Astrocyte (in vitro differentiated cells and primary cell): ENCODE measurements at places on chromosomes 3 and 15. TPM values are rescaled to one million over a fixed set of nuclear protein-coding genes. Genes with fewer than 3 reads are reported as not detected.

Gene DAZL
- not detected in 2 replicates for total RNA-seq

Gene PRKCD
- total RNA-seq = 25.4 and 28.8 TPM in 2 replicates

Gene STRIT1
- not detected in 2 replicates for total RNA-seq

Gene PLEKHO2
- 11.5 and 12.1 TPM in 2 replicates for total RNA-seq

Gene VWA5B2
- 0.23 TPM in 1 of 2 replicates, not detected in the other for total RNA-seq

Gene CYP1A1
- total RNA-seq = 0.58 and 0.91 TPM in 2 replicates

- peak; percentile 73 for DNase-seq
These were observed 332.9 kb upstream of the TGFBR2 start for GRCh38 chr3:30273304-30274072.

DNA sequence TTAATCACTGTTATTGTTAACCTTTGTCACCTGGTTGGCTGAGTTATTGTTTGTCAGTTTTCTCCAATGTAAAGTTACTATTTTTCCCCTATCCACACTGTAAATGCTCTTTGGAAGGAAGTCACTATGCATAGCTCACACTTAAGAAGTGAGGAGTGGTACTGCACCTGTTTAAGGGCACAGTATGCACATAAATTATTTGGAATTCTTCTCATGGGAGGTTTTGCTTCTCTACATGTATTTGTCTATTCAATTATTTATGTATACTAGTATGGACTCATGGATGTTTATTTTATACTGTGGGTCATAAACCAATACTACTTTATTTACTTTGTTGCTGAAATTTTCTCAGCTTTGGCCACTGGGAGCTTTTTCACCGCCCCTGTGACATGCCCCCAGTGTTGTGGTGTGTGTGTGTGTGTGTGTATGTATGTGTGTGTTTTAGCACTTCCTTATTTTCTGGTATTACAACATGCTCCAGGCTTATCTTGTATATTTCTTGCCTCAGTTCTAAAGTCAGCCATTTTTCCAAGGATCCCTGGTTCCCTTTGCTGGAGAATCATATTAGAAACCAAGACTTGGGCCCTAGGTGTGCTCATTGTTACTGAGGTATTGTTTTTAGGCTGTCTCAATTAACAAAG is 290.5 kb downstream of the KBTBD8 start:
- DNase-seq = no peak

DNA sequence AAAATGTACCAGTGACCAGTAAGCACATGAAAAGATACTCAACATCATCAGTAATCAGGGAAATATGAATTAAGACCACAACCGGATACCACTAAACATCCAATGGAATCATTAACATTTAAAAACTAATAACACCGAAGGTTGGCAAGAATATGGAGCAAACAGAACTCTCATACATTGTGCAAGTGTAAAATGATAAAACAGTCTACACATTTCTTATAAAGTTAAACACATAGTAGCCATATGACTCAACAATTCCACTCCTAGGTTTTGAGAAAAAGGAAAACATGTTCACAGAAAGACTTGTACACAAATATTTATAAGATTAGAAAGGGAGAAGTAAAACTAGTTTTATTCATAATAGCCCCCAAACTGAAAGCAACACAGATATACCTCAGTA is 60.3 kb upstream of the SLCO2A1 start:
- DNase-seq = peak; percentile 22

- DNase-seq = no peak
These were observed 86.3 kb upstream of the ARHGEF26 start for GRCh38 chr3:154034797-154035330.

- DNase-seq = no peak
These were observed 40.3 kb downstream of the CHST14 start for GRCh38 chr15:40511093-40511471.

- no peak for DNase-seq
These were observed 449.7 kb downstream of the FOXP1 start for GRCh38 chr3:71133865-71134264.

DNA sequence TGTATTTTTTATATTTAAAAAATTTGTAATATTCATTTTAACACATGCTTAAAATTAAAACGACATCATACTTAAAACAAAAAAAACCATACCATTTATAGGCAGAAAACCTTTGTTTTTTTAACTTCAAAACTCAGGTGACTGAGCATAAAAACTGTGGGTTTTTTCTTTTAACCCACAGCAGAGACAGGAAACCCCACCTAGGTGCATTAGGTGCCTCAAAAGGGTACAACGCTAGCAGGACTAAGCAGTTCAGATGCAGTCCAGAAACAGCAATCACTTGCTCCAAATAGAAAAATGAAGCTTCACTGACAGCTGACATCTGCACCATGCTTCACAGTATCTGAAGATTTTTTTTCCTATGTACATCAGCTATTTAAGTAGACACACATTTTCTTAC is 52.3 kb downstream of the GLB1 start:
- no peak for DNase-seq

DNA sequence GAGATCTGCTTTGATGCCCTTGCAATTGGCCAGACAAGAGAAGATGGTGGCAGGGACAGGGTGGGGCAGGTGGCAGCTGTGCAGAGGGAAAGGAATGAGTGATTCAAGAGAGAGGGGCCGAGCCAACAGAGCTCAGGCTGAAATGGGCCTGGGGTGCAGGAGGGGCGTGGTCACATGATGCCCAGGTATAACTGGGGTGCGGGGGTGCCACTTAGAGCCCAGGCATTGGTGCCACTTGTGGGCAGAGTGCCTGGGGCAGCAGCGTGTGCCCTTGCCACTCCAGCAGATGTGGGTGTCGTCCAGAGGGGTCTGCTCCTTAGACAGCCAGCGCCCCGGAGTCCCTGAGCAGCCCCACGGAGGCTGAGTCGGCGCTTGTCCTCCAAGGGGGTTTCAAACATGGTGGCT is 88.7 kb downstream of the PLXNA1 start:
- no peak for DNase-seq

DNA sequence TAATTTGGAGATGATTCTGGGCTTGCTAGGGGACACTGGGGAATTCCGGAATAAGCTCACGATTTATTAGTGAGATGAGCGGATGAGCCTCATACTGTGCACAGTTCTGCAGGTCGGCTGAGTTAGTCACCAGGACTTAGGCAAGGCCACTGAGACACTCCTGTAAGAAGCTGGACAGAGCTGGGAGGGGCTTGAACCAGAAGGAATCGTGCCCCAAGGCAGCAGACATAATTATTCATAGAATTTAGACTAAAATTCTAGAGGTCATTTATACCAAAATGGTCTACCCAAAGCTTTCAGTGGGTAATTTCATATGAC is 121.4 kb downstream of the VGLL4 start:
- no peak for DNase-seq

GRCh38 chr15:81168131-81168526 is 28.6 kb upstream of the IL16 start:
- no peak for DNase-seq

- DNase-seq = no peak
These were observed 63.2 kb upstream of the MNS1 start for GRCh38 chr15:56528136-56528535.

DNA sequence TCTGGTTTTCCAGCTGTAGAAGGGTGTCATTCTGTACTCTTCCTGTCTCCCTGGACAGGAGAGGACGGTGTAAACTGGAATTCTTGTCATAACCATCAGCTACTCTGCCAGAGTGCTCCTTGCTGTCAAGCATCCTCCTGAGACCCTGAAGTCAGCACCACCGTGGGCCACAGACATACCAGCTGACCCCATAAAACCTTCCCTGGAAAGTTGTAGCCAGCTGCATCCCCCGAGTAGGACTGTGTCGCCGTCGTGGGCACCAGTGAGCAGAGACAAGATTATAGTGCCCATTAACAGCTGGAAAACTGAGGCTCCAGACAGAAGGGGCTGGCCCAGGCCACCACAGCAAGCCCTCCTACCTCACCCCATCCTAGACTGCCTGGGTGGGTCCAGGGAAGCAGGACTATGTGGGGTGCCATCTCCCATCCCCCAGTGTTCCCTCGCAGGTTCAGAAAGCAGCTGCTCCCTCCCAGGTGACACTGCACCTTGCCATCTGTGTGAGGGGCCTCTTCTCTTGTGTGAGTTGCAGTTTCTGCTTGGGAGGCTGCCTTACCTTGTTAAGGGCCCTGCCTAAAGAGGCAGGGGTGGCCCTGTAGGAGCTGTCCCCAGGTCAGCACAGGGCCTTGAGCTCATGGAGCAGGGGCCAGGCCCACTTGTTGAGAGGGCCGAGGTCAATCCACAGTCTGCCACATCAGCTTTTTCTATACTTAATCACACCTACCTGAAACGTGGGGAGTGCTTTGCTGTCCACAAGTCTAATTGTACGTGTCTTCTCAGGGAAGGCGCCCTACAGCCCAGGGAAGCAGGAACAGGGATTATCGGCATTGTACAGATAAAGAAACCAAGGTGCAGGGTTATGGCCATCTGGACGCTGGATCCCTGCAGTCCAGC is 191.9 kb upstream of the LINGO1 start:
- DNase-seq = no peak

- no peak for DNase-seq
These were observed 186.5 kb upstream of the ONECUT1 start for GRCh38 chr15:52976516-52977075.

DNA sequence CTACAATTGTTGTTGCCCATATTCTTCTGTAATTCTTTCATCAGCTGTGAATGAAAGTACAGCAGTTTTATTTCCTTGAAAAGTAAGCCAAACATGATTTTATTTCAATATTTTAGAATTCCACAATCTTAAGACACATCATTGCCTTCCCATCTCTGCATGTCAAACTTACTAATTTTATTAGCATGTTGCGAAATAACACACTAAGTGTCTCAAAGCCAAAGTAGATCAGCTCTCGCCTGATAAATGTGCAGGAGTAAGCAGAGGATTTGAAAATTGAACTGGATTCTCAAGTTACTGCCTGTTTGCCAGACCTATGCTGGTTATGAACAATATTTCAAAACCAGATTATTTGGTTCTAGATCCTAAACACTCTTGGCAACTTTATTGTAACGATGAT is 25.7 kb downstream of the TGFBR2 start:
- DNase-seq = no peak

GRCh38 chr15:83940136-83940535 is 286.2 kb downstream of the ADAMTSL3 start:
- DNase-seq = no peak

- DNase-seq = no peak
These were observed 228.9 kb downstream of the KBTBD8 start for GRCh38 chr3:67227030-67227429.

DNA sequence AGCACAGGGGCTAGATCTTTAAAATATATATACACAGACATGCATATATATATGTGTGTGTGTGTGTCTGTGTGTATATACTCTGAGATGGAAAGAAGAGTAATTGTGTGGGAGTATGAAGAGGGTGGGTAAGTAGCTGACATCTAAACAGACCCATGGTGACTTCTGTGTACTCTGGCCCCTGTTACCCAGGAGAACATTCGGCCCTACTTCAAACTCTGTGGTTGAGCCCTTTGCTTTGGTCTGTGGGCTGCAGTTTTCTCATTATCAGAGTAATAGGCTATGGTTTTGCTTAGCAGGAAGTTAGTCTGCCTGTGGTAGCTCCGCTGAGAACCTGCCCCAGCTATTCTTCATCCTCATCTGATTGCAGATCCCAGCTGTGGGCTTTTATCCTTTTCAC is 141.4 kb downstream of the RBPMS2 start:
- peak; percentile 65 for DNase-seq

GRCh38 chr3:14791343-14791945 is 27.3 kb upstream of the FGD5 start:
- peak; percentile 3 for DNase-seq

- peak; percentile 6 for DNase-seq
These were observed 42.0 kb downstream of the NUP210 start for GRCh38 chr3:13378155-13378554.

GRCh38 chr3:73509816-73510215 is 114.9 kb downstream of the PDZRN3 start:
- DNase-seq = no peak

DNA sequence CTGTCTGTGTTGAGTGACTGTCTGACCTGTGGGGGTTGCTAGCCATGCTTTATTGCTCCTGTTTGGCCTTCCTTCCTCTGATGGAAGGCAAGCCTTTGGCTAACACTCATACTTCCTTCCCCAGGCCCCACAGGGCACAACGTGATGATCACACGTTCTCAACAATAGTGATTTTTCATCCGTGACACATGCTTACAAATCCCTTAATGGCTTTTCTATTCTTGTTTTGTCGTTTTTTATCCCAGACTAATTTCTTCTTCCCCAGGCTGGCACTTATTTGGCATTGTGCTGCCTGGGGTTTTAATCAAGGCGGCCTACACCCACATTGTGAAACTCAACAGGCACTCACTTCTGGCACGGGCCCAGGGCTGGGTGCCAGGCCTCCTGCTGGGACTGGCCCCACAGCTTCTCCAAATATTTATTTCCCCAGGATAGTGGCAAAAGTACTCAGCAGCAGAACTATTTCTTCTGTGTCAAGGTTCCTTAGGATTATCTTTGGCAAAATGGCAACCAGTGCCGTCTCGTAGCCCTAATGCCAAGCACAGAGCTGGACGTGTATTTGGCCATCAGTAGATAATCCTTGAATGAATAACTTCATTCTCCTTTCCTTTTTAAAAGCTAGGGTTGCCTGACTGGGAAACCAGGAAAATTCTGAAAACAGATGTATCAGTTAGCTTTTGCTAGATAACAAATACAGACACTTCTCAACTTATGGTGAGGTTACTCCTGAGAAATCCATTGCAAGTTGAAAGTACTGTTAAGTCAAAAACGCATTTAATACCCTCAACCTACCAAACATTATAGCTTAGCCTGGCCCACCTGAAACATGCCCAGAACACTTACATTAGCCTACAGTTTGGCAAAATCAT is 30.6 kb downstream of the CMTM7 start:
- peak; percentile 83 for DNase-seq

DNA sequence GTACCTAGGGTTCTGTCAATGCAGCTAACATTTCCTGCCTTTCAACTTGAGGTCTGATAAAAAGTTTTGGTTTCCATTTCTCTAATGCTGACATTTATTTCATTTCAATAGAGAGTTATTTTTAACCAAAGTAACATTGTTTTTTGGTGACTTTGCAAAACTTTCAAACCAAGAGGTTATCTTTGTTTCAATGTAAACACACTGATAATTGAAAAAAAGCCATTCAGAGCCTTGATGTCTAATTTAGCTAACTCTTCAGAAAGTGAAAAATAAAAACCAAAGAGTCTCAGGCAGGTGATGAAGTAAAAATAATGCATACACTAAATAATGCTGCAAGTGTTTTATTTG is 9.6 kb upstream of the TIPARP start:
- DNase-seq = no peak
